ENCODE measurements at places on chromosomes 1 and 21.
A peak's percentile ranks its signal among the peaks of the same experiment; 100 is the strongest.

DNA sequence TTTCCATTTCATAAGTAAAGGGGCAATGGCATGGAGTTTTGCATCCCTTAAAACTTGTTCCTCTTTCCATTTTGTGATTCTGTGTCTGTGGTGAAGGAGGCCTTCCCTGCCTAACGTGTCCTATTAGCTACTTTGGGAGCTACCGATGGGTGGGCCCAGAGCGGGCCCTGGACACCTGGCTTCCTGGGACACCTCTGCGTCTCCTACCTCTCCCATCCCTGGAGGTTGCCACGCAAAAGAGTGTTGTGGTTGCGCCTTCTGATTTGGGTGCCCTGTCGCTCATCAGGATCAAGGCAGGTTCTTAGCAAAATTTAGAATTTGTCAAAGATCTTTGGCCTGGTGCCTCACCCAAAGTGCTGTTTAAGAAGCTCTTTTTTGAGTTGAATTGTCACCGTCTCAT lies 116.4 kb upstream of the CACNA1E start:
- DNase-seq: no peak

- DNase-seq: no peak
Measured at GRCh38 chr1:111953797-111954196, 35.7 kb downstream of the KCND3 start.

- no peak for DNase-seq
Measured at GRCh38 chr1:51878308-51878615, 265 bp downstream of the NRDC start.

DNA sequence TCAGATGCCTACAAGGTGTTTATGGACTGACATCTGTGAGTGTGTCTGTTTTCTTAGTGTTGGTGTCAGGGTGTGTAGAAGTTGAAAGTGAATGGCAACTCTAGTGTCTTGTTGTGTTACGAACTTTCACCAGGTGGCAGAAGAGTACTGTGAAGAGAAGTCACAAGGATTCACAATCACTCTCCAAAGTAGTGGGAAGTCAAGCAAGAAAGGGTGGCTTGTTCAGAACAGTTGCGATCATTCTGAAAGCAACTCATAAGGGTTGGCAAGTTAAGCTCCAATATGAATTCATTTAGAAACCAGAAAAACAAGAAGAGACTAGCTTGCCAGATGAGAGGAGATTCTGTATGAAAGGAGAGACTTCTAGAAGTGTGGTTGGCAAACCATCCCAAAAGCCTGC lies 86.1 kb downstream of the FASLG start:
- no peak for DNase-seq

DNA sequence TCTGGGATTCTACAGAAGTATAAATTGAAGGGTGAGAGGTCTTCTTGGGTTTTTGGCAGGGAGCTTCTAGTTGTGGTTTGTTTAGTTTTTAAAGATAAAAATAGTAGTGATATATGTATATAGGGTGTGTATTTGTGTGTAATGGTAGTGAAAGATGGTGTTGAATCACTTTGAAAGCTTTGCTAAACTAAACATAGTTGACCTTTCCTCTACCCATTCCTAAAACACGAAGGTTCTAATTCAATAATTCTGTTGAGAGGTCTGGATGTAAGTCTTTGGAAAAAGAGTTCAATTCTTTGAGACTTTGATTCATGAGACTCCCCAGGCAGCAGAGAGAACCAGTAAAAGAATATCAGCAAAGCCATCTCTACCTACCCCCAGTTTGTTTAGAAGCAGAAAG lies 247.9 kb upstream of the DUSP10 start:
- DNase-seq: no peak

- DNase-seq: no peak
Measured at GRCh38 chr1:77281491-77282186, at the start of gene AK5. AK5 (plus strand) TSS chr1:77282019; CDS start chr1:77282314, 295 bp downstream.

GRCh38 chr1:167819849-167820683 lies 93.9 kb downstream of the ADCY10 start:
- peak; percentile 84 for DNase-seq

DNA sequence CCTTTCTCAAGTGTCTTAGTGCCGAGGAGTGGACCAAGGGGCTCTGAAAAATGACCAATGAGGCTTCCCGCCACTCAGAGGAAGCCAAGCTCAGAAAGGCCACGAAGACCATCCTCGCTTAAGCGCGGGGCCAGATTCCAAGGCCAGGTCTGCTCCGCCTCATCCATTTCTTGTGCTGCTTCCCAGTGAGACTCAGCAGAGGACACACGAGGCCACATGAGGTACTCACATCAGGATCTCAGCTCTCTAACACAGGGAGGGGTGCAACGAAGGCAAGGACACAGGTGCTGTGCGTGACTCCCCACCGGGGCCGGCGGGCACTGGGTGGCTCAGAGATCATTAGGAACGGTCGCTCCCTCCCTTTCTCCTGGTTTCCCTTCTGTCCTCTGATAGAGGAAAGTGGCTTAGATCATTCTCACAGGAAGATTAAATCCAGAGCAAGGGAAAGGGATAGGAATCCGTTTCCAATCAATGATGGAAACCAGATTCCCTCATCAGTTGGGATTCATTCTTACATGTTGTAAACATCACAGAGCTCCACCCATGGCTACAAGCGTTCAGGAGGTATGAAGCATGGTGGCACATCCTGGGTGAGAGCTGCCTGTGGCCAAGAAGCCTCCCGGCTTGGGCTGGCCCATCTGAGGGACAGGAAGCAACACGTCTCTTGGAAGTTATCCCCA lies 46.7 kb downstream of the CAPZB start:
- no peak for DNase-seq

DNA sequence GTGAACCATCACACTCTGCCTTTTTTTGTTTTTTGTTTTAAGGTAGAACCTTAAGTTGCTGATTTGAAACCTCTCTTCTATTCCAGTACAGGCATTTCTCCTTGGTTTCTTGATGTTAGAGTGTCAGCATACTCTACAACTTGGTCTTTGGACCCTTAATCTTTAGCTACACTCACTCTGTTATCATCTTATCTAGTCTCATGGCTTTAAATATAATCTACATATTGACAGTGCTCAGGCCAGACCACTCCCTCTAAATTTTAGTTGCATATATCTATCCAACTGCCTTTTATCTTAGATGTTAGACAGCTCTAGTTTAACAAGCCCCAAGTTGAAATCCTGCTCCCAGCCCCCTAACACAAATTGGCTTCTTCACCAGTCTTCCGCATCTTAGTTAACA lies 22.1 kb downstream of the NME7 start:
- DNase-seq: no peak

DNA sequence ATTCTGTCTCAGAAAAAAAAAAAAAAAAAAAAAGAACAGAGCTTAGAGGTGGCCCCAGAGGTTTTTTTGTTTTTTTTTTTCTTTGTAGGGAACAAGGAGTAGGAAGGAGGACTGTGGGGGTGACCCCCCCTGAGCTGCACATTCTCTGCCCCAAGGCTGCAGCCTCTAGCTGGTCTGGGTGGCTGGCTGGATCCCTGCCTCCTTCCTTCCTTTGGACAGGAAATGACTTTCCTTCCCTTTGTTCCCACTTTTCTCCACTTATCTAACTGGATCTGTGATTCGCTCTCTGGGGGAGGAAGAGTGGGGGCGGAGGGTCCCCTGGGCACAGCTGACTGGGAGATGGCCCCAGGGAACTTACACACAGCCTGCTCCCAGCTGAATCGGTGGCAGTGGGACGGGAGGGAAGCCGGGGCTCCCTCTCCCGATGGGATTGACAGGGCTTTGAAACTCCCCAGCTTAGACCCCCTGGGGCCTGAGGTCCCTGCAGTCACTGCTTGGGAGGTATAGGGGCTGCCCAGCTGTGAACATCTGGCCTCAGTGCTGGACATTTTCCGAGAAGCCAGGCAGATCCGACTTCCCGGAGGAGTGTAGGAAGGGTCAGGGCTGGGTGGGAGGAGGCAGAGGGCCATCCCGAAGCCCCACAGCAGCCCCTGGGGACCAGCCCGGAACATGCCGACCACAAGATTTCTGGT lies 2.1 kb downstream of the FBLIM1 start:
- DNase-seq: no peak

GRCh38 chr1:234710936-234711724 lies 101.2 kb upstream of the IRF2BP2 start:
- DNase-seq: no peak

DNA sequence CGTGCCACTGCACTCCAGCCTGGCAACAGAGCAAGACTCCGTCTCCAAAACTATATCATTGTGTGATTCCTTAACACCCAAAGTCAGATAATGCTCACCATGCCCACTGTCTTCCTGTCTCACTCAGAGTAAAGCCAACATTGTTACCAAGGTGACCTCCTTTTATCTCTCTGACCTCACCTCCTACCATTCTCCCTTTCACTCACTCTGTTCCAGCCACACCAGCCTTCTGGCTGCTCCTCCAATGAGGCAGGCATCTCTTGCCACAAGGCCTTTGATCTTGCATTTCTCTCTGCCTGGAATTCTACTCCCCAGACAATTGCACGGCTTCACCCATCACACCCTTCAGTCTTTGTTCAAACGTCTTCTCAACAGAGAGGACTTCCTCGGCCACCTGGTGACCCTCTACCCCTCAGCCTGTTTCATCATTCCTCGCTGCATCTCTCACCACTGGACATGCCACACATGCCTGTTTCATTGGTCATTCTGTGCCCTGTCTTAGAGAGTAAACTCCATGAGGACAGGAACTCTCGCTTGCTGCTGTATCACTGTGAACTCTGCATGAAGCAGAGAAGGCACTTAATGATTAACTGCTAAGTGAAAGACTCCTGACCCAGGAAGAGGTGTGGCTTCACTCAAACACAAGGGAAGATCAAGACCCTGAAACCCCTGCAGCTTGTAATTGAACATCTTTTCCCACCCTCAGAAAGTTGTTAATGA lies 67.1 kb upstream of the CAPZB start:
- DNase-seq: no peak

DNA sequence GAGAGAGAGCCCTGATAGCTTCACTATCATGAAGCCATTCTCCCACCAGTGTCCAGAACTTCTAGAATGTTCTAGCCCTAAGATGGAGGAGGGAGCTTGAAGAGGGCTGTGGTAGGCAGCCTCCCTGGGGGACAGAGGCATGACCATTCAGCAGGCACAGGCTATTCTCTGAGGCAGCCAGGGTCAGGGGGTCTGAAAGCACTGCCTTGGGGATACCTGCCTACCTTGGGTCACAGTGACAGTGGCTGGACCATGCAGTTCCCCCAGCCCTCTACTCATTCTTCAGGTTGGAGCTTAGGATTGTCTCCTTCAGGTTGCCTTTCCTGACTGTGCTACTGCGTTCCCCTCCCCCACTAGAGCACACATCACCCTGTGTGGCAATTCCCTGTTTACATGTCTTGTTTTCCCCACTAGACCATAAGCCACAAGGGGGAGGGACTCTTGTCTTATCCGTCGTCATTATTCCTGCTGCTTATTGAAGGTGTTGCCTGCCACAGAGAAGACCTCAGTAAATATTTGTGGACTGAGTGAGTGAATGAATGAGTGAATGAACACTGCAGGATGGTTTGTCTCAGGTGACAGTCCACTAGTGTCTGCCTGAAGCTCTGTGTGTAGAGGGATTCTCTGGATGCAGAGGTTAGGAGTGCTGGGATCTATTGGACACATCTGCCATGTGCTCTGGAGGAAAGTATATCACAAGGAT lies 5.2 kb downstream of the ZDHHC18 start:
- no peak for DNase-seq

DNA sequence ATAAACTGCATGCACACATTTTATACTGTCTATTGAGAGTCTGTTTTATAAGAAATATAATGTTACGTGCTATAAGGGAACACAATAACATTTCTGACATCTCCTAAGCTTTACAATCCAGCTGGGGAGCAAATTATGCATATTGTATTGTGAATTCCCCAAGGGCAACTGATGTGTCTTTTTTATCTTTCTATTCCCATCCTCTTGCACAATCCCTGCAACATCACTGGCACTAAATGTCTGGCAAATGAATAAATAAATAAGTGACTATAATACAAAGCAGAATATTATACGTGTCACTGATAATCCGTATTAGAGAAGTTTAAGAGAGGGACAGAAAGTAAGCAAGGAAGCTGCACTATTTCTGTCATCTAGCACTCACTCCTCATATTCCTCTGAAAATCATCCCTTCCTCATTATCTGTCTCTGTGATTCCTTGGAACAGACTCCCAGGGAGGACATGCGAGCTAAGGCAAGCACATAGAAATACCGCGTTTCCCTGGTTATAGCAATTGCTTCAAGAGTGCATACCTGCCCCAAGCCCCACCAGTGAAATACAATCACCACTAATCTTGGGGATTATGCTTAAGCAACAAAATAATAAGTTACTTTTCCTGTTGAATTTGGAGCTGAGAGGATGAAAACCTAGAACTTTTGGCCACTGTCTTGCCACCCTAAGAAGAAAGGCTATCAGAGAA lies 205.4 kb downstream of the SMYD3 start:
- no peak for DNase-seq

DNA sequence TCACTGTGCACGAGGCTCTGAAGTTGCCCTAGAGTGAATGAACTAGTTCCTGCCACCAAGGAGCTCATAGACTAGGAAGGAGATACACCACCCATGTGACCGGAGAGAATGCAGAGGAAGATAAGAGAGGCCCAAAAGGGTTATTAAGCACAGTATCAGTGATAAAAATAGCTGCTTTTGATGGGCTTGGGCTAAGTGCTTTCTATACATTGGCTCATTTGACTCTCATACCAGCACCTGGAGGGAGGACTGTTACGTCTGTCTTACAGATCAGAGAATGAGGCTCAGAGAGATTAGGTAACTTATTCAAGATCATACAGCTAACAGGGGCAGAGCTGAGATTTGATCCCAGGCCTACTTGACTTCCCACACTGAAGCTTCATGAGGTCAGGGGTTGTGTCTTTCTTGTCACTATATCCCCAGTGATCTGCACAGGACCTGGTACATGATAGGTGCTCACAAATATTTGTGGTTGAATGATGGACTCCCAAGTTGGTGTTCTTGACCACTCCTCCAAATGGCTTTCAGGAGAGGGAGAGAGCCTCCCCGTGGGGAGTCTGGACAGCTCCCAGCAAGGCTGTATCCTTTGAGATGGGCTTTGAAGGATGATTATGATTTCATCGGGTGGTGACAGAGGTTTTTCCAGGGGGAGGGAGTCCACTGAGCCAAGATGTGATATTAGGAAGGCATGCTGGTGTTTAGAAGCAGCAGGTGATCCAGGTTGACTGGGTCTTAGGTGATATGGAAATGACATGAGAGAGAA lies 14.4 kb downstream of the PPFIA4 start:
- no peak for DNase-seq

- DNase-seq: no peak
Measured at GRCh38 chr21:44901391-44902074, 19.2 kb downstream of the ITGB2 start.

DNA sequence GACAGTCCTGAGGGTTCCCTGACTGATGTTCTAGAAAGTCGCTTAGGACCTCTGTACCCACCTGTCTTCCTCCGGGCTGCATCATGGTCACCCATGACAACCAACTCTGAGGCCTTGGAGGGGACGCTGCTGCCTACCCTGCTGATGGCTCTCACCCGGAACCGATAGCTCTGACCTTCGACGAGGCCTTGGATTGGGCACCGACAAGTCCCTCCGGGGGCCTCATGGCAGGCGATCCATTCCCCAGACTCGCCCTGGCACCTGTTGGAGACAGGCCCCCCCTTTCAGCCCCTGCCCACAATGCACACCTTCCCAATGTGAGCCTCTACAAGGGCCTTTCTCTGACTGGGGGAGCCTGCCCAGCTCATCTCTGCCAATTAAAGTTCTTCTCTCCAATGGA lies 21.2 kb downstream of the MYOM3 start:
- DNase-seq: no peak

- DNase-seq: no peak
Measured at GRCh38 chr1:22330092-22330759, 121.4 kb upstream of the ZBTB40 start.

GRCh38 chr1:145845514-145846161 lies at the start of gene NUDT17:
NUDT17 (plus strand) TSS chr1:145845630; CDS start chr1:145845641, 11 bp downstream.
- peak; percentile 86 for DNase-seq

All from suprapubic skin (tissue), 4 donors.